NCI-H345 (cell line): ENCODE measurements at places on chromosomes 16 and 17.

DNA sequence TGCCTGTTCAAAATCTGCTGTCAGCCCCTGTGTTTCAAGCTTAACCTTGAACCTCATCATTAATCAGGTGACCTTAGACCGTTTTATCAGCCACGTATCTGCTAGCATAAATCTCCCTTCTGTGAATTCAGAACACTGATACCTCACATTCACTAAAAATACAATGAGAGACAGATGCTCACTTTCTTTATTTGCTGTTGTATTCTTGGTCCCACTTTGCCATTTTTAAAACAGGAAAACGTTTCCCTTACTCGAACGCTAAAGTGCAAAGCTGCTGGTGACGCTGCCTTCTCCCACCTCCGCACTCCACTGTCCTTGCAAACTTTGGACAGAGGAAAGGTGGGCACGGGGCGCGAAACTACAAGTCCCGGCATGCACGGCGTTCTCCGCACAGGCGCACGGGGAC, 220 bp upstream of the ARHGAP44 start:
- peak; percentile 66 for DNase-seq

GRCh38 chr17:39700148-39700987, 504 bp downstream of the ERBB2 start:
- no peak for DNase-seq

- no peak for DNase-seq
Measured at GRCh38 chr16:30490210-30490609, 17.7 kb downstream of the ITGAL start.

GRCh38 chr16:85141491-85142128, 29.3 kb upstream of the CIBAR2 start:
- DNase-seq, result no peak

DNA sequence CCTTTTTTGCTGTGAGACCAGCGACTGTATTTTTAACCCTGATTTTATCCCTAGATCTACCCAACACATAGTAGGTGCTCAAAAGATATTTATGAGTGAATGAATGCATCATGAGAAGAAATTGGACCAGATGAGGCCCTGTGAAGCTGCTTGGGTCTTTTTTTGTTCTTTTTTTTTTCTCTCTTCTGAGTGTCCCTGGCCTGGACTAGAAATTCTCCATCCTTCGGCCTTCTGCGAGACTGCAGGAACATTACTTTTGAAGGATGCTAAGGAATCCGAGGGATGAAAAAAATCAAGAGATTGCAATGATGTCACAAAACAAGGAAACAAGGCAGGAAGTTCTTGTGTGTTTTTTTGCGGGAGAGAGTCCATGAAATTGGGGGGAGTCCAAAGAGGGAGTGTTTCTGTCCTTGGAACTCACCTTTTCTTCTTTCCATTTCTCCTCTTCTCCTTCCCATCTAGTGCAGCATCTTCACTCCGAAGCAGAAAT, 560 bp upstream of the RUSF1 start:
- DNase-seq, result no peak

DNA sequence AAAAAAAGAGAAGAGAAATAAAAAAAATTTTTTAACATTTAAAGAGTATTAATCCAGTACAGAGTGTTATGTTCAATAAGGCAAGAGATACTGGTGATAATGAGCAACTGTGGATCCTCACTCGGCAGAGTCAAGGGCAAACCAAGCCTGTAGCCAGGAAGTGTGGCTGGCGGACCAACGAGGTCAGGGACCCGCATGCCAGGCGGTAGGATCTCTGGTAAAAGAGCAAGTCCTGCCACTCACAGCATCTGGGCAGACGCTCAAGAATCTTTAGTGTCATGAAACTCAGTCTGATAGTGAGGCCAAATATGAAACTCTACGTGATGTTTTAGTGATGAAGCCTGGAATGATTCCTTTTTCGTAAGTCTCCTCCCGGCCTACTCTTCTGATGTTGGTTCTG, 8.3 kb upstream of the GEMIN4 start:
- no peak for DNase-seq

GRCh38 chr17:7004398-7005253, 7.8 kb upstream of the RNASEK start:
- DNase-seq, result peak; percentile 73

GRCh38 chr16:27818246-27818645, 245.3 kb downstream of the GSG1L start:
- DNase-seq, result no peak

DNA sequence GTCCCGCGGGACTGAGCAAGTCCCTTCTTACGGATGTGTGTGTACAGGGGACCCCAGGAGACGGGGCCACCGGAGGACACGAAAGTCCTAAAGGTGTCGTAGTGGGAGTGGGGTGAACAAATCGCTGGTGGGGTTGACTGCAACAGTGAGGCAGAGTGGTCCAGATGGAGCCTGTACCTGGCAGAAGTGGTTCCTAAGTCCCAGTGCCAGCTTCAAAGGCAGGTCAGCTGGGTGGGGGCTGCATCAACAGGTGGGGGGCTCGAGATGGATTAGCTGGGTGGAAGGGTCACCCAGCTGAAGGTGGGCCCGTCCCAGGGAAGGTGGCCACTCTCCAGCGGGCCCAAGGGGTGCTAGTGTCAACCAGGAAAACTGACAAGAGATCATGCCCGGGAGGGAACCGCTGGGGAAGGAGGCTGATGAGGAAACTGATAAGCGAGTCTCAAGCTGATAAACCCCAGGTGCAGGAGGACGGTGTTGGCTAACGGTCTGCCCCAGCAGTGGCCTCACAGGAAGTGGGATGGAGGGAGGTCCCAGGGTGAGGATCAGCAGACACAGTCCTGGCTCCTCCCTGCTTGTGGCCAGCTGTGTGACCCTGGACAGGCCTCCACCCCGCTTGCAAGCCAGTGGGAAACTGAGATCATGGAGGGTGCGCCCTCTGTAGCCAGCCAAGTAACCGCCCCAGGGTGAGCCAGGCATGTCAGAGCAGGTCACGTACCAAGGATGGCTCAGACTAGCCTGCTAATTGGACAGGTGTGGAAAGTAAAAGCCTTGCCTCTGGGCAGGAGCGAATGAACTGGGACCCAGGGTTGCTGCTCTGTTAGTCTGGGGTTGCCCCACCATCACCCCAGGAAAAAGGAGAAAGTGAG, 1.0 kb downstream of the ORAI3 start:
- DNase-seq, result peak; percentile 40

DNA sequence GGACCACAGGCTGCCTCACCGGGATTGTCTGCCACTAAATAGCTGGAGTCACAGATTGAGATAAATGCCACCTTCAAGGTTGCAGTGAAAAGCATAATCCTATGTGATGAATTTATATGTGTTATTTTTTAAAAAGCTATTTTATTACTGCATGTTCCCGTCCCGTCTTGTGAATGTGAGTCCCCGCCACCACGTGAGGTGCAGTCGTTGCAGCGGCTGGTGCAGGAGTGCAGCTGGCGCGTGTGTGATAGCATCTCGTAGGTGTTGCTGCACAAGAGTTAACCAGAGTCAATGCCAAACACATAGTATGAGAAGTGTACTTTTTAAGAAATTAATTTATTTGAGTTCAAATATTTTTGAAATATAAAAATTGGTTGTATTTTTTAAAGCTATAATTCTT, 12.5 kb downstream of the SMCR8 start:
- no peak for DNase-seq

GRCh38 chr16:52141871-52142270, 405.1 kb downstream of the TOX3 start:
- no peak for DNase-seq

DNA sequence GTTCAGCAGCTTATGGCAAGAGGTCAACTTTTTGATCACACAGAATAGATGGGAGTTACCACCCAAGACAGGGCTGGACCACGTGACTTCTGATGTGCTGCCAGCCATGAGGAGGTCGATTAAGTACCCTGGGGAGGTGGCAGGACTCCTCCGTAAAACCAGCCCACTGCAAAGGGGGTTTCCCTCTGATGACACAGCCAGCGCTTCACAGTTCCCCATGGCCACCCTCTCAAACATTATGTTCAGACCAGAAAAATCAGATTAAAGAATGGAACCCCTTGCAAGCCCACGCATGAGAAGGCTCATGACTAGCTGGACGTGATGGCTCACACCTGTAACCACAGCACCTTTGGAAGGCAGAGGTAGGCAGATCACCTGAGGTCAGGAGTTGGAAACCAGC, 222.9 kb downstream of the CPPED1 start:
- DNase-seq, result no peak

DNA sequence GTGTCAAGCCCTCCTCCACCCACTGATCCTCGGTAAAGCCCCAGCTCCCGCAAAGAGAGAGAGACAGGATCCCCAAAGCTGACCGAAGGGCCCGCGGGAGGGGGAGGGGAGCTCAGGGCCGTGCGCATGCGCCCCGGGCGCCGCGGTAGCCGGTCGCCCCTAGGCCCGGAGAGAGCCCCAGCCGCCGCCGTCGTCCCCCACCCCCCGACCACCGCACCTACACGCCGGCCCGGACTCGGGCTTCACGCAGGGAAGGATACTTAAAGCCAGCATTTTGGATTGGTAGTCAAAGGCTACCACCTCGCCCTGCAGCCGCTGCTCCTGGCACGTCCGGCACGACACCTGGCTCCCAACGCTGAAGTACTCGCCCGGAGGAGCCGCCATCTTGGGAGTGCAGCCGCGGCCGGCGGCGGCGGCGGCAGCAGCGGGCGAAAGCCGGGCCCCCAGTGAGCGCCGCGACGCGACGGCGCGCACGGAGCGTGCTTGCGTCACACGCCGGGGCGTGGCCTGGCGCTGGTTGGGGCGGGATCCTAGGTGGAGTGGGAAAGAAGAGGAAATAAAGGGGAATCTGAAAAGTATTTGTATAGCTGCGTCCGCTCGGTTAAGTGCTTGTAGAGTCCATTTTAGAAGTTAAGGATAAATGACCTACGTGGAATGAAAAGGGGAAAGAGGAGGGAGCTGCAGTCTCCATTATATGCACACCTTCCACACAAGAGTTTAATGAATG, at the start of gene LSM12:
Gene LSM12, minus strand, starts transcription at position 468 of the 727 bp plus-strand sequence. Its CDS starts 84 bp downstream, at position 384.
- DNase-seq, result peak; percentile 95

DNA sequence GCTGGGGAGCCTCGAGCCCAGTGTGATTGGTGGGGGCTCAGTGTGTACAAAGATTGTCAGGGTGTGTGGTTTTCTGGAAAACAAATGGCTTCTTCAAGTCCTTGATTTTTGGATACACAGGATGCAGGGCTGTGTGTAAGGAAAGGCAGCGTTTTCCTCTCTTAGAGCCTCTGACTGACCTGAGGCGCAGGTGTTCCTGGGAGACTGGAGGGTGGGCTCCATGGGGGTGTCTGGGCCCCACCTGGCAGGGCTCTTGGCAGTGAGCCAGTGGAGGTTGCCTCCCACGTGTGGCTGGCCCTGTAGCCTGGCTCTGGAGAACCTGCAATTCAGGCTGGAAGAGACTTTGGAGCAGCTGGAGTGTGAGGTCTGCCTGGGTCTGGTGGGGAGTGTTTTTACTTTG, 5.0 kb downstream of the FOXK2 start:
- peak; percentile 94 for DNase-seq

DNA sequence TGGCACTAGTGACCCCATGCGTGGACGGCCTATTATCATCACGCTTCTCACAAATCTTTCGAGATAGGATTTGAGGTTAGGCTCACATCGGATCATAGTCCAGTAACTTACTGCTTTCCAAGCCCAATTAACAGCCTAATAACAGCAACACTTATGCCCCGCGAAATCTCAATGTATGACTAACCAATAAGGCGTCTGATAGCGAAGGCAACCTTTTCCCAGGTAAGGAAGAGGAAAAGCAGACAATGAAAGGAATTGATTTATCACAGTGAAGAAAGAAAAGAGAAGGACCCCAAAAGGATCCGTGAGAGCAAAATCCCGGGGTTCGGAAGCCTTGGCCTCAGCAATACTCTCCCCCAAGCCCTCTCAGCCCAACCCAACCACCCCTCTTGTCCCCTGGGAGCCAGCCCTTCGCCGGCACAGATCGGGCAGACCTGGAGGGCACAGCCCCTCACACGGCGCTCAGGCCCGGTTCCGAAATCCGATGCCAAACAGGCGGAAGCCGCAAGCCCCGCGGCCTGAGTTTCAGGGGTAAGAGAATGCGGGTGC, 534 bp downstream of the GPATCH8 start:
- peak; percentile 48 for DNase-seq

DNA sequence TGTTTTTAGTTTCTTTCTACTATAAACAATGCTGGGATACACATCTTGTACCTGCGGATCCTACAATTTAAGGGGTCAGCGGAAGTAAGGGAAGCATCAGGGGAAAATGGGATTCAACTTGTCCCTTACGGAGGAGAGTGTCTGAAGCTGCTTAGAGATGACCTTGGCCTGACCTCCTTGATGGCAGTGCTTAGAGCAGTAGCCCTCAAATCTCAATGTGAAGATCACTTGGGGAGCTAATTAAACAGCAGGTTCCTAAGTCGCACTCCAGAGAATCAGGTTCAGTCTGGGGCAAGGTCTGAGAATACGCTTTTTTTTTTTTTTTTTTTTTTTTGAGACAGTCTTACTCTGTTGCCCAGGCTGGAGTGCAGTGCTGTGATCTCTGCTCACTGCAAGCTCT, 9.6 kb upstream of the METTL16 start:
- DNase-seq, result no peak

DNA sequence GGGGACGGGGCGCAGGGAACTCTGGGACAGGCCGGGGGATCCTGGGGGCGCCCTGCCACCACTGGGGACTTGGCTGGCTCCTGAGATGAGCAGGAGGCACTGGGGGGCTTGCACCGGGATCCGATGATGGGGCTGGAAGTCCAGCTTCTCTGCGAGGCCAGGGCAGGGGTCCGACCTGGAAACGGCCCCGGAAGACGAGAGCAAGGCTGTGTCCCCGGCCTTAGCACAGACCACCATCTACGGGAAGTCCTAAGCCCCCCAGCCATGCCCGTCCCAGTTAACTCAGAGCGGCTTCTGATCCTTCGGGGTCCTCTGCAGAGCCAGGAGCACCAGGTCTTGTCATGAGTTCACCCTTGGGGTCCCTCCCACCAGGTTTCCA, 573 bp downstream of the CDT1 start:
- DNase-seq, result no peak

DNA sequence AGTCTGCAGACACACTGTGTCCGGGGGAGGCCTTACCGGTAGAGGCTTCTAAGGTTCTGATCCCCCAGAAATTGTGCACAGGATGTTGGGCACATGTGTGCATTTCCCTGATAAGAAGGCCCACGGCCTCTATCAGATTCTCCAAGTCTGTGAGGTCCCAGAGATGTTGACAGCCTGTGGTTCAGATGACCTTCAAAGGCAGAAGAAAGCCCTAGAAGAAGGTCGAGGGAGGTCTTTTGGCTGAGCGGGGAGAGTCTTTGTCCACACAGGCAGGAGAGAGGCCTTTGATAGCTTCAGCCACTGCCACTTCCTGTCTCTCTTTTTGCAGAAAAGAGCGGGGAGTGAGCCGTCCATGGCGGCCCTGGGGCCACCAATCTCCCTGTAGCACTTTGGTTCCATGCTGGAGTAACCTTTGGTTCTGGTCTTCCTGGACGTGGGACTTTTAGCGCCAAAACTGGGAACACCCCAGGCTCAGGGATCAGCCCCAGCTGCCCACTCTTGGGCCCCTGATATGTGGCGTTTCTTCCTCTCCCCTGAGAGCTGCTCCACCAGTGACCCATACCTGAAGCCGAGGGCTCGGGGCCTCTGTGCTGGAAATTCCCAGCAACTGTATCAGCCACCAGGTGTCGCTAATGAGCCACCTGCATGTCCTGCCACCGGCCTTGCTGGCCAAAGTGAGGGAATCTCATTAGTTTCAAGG, 28.1 kb upstream of the LGALS9 start:
- peak; percentile 55 for DNase-seq

GRCh38 chr17:37672548-37673078, 29.4 kb upstream of the DDX52 start:
- no peak for DNase-seq

- DNase-seq, result no peak
Measured at GRCh38 chr17:62619417-62620155, 7.9 kb upstream of the MRC2 start.
